ENCODE measurements at places on chromosomes 3 and 15.
A peak's percentile ranks its signal among the peaks of the same experiment; 100 is the strongest.

DNA sequence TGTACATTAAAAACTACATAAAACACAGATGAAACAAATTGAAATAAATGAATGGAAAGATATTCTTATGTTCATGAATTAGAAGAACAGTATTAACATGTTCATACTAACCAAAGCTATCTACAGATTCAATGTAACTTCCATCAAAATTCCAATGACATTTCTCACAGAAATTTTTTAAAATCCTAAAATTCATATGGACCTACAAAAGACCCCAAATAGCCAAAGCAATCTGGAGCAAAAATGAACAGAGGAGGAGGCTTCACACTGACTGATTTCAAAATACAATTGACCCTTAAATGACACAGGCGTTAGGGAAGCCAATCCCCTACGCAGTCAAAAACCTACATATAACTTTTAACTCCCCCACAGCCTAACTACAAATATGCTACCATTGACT lies 39.4 kb downstream of the KPNA1 start:
- DNase-seq, result no peak

DNA sequence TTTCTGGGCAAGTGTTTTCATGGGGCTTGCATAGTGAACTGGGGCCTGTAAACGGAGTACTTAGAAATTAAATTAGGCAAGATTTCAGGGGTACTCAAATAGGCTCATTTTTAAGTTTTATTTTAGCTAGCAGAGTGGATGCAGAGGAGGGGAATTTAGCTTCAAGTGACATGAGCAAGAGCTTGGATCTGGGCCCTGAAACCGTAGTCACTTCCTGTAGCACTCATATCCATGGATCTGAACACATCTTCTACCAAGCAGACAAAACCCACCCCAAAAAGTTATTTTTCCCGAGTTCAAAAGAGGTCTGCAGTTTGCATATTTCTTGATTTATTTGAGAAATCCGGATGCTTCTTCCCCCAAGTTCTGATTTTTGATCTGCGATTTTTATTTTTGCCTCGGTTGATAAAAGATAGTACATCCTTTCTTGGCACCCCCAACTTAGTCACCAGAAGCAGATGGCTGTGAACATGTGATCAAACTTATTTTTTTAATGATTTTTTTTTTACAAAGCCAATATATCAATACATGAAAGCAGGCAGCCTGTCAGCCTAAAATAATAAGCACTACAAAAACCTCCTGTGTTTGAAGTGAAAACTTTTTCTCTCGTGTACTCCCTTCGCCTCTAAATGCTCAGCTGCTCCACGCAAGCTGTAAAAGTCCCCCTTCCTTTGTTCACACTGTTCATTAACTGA lies 36.6 kb upstream of the STT3B start:
- no peak for DNase-seq

DNA sequence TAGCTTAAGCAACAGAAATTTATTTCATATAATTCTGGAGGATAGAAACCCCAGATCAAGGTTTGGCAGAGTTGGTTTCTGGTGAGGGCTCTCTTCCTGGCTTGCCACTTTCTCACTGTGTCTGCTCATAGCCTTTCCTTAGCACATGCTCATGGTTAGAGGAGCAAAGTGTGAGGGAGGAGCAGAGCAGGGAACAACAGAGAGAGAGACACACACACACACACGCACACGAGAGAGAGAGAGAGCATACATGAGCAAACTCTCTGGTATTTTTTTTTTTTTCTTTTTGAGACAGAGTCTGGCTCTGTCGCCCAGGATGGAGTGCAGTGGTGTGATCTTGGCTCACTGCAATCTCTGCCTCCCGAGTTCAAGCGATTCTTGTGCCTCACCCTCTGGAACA lies 36.8 kb upstream of the ZDHHC23 start:
- DNase-seq, result no peak

DNA sequence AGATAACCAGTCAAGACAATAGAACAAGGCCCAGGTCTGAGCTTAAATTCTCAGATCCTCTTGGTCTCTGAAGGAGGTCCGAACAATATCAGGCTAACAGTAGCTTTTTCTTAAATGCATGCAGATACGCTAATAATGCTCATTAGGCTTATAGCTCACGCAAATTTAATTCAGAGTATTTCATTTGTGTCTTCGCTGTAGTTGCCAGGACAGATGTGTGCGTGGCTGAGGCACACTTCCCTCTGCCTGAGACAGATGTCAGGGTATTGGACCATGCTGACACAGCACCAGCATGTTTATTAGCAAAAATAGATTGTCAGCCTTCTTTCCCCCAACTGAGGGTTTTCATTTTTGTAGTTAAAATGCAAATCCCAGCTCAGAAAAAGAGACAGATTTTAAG lies 102.9 kb upstream of the BFSP2 start:
- DNase-seq, result no peak

DNA sequence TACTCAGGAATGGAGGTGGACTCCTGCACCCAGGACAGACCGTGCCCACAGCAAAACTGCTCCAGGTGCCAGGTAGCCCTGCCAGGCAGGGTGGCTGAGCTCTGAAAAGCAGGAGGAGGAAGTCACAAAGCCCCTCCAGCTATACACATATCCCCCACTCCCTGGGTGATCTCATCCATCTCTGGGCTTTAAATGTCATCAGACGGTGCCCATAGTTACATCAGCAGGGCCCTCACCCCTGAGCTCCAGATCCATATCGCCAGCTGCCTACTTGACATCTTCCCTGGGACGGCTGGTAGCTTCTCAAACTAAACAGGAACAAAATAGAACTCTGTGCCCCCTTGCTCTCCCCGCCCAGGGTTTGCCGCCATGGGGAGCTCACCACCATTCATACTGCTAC lies 87.7 kb downstream of the MEGF11 start:
- no peak for DNase-seq

- DNase-seq, result no peak
Measured at GRCh38 chr15:76954744-76955143, 23.2 kb downstream of the RCN2 start.

DNA sequence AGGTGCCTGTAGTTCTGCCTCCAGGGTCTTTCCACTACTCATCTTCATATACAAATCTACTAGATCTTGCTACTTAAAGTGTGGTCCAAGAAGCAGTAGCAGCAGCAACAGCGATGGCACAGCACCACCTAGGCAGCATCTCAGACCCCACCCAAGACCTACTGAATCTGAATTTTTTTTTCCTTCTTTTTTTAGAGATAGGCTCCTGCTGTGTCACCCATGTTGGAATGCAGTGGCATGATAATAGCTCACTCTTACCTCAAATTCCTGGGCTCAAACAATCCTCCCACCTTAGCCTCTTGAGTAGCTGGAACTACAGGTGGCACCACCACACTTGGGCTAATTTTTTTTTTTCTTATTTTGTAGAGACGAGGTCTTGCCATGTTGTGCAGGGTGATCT lies 346.7 kb upstream of the TGFBR2 start:
- DNase-seq, result no peak

- DNase-seq, result no peak
Measured at GRCh38 chr15:68885070-68885469, 45.3 kb upstream of the SPESP1 start.

DNA sequence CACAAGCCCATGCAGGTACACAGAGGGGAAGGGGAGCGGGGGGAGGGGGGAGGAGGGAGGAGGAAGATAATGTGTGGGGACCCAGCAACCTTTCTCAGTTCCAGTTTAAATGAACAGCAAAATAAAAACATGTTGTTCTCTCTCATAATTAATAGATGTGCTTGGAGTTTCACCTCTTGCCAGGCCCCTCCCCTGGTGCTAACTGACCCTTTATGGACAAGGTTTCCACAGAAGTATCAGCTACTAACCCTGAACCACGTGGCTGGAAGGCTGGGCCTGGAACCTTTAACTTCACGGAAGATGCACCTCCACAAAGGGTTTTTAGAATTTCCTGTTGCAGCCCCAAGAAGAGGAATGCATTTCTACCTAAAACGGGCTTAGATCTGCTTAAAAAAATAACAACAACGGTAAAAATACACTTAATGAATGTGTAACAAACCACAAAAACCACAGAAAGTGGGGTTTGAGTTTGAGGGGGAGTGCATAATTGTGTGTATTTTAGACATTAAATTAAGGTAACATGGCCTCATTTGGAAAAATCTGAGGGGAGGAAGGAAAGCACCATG lies 14.8 kb upstream of the SMAD3 start:
- no peak for DNase-seq

DNA sequence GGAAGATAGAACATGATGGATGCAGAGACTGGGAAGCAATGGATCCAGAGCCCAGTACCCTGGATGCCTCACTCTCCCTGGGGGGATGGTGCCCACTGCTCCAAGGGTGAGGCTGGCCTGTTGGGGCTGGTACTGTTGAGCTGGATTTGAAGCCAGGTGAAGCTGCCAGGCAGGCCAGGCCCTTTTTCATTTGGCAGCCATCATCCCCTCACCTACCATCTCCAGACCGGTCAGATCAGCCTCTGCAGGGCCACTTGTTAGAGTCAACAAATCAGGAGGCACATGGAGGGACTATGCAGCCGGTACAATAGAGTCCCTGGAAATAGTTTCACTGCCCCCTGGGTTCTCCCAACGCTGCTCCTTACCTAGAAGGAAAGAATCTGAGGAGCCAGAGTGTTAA lies 5.9 kb downstream of the MAPKAPK3 start:
- no peak for DNase-seq

- peak; percentile 67 for DNase-seq
Measured at GRCh38 chr3:14261229-14261628, 82.6 kb downstream of the LSM3 start.

DNA sequence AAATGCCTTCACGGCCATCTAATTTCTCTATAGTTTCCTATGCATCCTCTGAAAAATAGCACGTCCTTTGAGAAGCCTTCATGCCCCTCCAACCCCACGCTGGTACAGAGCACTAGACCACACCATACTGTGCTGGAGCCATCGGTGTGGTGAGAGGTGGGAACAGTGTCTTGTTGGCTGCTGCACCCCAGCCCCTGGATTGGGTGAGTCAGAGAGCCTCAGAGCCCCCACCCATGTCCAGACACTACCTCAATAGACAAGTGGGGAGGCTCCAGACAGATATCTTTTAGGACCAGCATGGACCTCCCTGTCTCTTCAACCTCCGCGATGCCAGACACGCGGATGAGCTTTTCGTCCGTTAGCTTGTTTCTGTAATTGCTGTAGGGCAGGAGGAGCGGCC lies 12.1 kb upstream of the TGM5 start:
- no peak for DNase-seq

- DNase-seq, result no peak
Measured at GRCh38 chr3:17584066-17584465, 158.4 kb downstream of the TBC1D5 start.

DNA sequence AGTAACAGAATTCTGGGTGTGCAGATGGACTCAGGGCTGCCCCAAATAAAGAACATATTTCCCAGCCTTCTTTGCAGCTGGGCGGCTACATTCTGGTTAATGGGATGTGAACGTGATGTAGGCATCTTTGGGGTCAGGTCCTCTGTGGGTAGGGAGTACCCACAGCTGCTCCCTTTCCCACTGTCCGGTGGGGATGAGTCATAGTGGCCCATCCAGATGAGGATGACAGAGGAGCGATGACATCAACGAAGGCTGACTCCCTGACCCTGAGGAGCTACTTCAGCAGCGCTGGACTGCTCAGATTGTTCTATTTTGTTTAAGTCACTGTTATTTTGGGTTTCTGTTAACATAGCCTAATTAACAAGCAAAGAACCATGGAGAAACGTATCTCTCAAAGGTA lies 38.0 kb downstream of the SRPRB start:
- DNase-seq, result no peak

DNA sequence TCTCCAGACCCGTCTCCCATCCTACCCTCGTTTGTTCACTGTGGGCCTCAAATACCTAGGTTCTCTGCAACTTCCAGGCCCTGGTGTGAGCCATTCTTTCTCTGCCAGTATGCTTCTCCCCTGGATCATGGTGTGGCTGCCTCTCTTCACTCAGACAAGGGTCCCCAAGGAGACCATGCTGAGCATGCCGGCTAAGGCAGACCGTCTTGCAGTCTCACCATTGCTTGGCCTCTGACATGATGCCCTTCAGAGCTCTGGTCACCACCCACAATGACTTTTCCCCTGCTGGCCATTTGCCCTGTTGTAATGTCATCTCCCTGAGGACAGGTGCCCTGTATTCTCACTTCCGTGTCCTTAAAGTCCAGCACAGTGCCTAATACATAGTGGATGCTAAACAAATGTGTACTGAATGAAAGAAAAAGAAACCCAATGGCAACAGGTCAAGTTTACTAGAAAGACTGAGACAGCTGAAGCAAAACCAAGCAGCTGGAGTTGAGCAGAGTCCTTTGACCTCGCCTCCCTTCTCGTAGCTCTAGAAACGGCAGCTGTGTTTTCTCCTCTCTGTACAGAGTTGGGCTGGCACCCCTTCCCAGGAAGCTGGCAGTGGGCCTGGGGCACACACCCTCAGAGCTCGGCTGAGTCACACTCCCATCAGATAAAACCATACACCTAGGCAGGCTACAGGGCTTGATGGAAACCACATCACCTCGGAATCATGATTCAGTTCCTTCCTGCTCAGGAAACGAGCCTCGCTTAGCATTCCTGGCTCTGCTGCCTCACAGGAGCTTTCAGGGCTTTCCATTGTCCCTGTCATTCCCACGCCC lies 8.6 kb downstream of the TLR9 start:
- no peak for DNase-seq

- no peak for DNase-seq
Measured at GRCh38 chr3:154129625-154130024, 8.4 kb downstream of the ARHGEF26 start.

DNA sequence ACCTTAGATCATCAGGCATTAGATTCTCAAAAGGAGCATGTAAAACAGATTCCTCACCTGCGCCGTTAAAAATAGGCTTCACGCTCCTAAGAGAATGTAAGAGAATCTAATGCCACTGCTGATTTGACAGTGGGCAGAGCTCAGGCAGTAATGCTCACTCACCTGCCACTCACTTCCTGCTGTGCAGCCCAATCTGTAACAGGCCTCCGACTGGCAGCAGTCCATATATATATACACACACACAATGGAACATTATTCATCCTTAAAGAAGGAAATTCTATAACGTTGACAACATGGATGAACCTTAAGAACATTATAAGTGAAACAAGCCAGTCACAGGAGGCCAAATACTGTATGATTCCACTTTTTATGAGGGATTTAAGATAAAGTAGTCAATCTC lies 24.5 kb downstream of the ZNF148 start:
- DNase-seq, result no peak

- peak; percentile 90 for DNase-seq
Measured at GRCh38 chr3:138842483-138843188, 7.9 kb upstream of the PIK3CB start.

DNA sequence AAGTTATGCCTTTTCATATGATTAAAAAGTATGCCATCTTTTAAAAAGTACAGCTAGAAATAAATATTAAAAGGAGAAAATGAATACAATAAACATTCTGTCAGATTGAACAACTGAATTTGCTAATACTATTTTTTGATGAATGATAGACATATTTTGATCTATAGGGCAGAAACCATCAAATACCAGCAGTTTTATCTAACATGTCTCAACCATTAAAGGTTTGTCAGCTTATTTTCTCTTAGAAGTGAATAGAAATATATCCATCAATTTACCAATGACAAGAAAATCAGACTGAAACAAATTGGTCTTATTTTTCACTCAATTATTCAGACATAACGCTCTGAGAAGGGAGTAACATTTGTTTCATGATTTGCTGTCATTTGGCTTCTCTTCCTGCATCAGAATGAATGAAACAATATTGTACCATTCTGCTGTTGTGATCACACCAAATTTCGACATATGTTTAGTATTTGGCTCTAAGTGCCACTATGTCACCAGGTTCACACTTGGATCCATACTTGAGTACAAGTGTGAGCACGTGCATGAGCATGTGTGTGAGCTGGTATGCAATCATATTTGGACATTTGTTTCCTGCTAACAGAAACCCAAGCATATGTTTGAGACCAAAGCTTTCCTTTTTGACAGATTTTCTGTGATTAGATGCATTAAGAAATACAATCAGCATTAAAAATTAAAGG lies 86.5 kb downstream of the THRB start:
- DNase-seq, result no peak

GRCh38 chr3:196012481-196012880 lies 69.4 kb downstream of the TFRC start:
- no peak for DNase-seq
